Mesothelial cell of epicardium (in vitro differentiated cells): ENCODE measurements at places on chromosomes 16 and 17. TPM values are rescaled to one million over a fixed set of nuclear protein-coding genes. Genes with fewer than 3 reads are reported as not detected.
A peak's percentile ranks its signal among the peaks of the same experiment; 100 is the strongest.

The PRAC1 gene
- total RNA-seq = 14.0 to 16.8 TPM (median 15.2 TPM) in 3 replicates

The HOXB1 gene
- 0.24 to 0.43 TPM (median 0.25 TPM) in 3 replicates for total RNA-seq

The HSD17B2 gene
- 2.7 to 3.1 TPM (median 2.7 TPM) in 3 replicates for total RNA-seq

The RPRML gene
- total RNA-seq = not detected in 3 replicates

- peaks cover 95% of the 10 kb centered on the region for H3K27me3 ChIP-seq
- H3K4me1 ChIP-seq = peaks cover 3% of the 10 kb centered on the region
- H3K27ac ChIP-seq = no peak overlapping the region
- no peak for DNase-seq
Observed at GRCh38 chr16:86517652-86518258, 7.4 kb downstream of the FOXF1 start.

DNA sequence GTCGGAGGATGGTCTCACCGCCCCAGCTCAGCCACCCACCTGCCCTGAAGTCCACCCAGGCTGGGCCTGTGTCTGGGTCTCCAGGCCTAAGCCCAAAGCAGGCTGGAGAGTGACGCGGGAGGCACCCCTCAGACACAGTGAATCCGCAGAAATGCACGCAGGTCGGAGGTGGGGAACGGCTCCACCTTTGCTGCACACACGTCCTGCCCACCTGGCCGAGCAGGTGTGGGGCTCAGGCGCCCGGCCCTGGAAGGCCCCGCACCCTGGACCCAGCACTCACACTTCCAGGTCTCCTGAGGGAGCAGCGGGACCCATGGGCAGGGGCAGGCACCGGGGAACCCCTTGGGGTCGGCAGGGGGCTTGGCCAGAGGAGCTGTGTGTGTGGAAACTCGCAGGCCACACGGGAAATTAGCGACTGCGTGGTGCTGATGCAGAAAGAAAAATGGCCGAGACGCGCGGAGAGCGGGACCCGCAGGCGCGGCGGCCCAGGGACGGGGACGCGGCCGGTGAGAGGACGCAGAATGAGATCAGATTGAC, 10.7 kb downstream of the CYBC1 start:
- DNase-seq = no peak
- H3K36me3 ChIP-seq = peaks cover 5% of the 10 kb centered on the region
- H3K27me3 ChIP-seq = no peaks in the 10 kb centered on the region
- no peak overlapping the region for H3K4me3 ChIP-seq
- no peaks in the 10 kb centered on the region for H3K4me1 ChIP-seq

DNA sequence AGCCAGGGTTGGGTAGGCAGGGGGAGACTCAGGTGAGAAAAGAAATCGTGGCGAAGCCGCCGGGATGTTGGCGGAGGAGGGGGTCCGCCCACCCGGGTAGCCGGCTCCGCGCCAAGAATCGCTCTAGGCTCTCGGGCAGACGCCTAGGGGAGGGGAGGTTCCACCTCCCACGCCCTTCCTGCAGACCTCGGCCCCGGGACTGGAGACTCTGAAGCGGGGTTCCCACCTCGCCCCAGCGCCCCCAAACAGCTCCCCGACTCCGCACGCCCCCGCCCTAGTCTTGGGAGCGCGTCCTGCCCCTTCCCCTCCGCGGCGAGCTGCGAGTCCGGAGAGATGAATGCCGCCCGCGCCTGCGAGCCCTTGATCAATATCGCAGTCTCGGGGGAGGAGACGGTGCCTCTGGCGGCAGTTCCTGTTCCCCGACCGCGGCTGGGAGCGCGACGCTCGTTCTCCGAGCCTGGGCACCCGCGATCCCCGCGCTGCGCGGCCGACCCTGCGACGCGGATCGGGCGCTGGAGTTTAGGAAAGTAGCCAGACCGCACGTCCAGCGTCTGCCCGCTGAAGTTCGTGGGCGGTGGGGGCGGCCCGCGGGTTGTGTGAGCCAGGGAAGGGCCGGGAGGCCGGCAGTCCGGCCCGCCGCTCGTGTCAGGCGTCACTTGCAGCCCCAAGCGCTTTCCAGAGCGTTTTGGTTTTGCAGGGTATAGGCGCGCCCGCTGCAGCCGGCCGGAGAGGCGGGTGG, 790 bp downstream of the CRHR1 start:
- H3K27me3 ChIP-seq = peaks cover 95% of the 10 kb centered on the region
- no peaks in the 10 kb centered on the region for H3K36me3 ChIP-seq
- peak overlapping the region; percentile 64 for H3K4me3 ChIP-seq
- no peak overlapping the region for H3K27ac ChIP-seq
- DNase-seq = no peak

- peak overlapping the region; percentile 63 for H3K27ac ChIP-seq
- H3K4me3 ChIP-seq = no peak overlapping the region
- peaks cover 60% of the 10 kb centered on the region for H3K4me1 ChIP-seq
- DNase-seq = no peak
Observed at GRCh38 chr16:56916571-56917403, 15.2 kb upstream of the HERPUD1 start.

GRCh38 chr17:17156107-17156506, 50.0 kb downstream of the PLD6 start:
- no peak overlapping the region for H3K4me3 ChIP-seq
- H3K27me3 ChIP-seq = no peaks in the 10 kb centered on the region
- no peak for DNase-seq
- peaks cover 32% of the 10 kb centered on the region for H3K36me3 ChIP-seq

GRCh38 chr16:11029948-11030347, 85.6 kb downstream of the CLEC16A start:
- no peak overlapping the region for H3K4me3 ChIP-seq
- no peaks in the 10 kb centered on the region for H3K27me3 ChIP-seq
- DNase-seq = no peak
- H3K36me3 ChIP-seq = peaks cover 79% of the 10 kb centered on the region

GRCh38 chr17:15649861-15650421, 30.4 kb upstream of the FBXW10B start:
- peaks cover 2% of the 10 kb centered on the region for H3K36me3 ChIP-seq
- H3K4me3 ChIP-seq = peak overlapping the region; percentile 71
- no peaks in the 10 kb centered on the region for H3K27me3 ChIP-seq
- peaks cover 60% of the 10 kb centered on the region for H3K4me1 ChIP-seq
- no peak overlapping the region for H3K27ac ChIP-seq

DNA sequence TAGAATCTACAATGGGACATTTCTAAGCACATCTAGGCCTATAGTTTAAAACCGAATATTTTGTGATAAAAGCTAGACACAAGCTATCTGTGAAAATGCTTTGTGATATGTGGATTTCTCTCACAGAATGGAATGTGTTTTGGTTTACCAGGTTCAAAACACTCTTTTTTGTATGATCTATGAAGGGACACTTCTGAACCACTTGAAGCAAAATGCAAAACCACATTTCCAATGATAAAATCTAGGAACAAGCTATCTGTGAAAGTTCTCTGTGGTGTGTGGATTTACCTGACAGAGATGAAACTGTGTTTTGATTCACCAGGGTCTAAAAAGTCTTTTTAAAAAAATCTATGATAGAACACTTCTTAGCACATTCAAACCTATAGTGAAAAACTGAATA, 2192.4 kb downstream of the TP53TG3F start:
- no peaks in the 10 kb centered on the region for H3K4me1 ChIP-seq
- H3K27ac ChIP-seq = no peak overlapping the region
- H3K36me3 ChIP-seq = no peaks in the 10 kb centered on the region
- no peak for DNase-seq

DNA sequence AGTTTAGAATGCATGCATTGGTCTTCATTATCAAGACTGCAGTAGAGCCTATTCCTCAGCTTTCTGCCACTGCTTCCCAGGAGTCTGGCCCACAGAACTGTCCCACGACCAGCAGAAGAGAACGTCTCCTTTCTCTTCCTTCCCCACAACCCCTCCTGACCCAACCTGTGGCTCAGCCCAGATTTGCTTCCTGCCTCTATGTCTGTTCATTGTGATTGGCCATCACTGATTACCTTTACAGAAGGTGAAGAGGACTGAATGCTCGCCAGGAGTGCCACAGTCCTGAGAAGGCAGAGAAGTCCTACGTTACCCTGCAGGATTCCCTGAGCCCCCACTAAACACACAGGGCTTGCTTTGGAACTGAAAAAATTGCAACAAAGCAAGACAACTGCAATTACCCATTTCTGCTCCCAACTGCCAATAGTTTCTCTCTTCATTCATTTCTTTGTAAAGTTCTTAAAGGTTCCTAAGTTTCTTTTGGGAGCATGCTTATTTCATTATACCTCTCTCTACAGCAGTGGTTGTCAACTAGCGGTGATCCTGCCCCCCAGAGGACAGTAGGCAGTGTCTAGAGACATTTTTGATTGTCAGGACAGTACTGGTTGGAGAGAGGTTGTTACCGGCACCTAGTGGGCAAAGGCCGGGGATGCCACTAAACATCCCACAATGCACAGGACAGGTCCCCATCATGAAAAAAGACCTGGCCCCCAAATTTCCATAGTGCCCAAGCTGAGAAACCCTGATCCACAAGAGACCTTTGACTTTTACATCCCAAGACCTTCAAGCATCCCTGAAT, 4.5 kb upstream of the NAT9 start:
- no peaks in the 10 kb centered on the region for H3K27me3 ChIP-seq
- H3K36me3 ChIP-seq = no peaks in the 10 kb centered on the region
- H3K4me3 ChIP-seq = no peak overlapping the region
- DNase-seq = no peak

DNA sequence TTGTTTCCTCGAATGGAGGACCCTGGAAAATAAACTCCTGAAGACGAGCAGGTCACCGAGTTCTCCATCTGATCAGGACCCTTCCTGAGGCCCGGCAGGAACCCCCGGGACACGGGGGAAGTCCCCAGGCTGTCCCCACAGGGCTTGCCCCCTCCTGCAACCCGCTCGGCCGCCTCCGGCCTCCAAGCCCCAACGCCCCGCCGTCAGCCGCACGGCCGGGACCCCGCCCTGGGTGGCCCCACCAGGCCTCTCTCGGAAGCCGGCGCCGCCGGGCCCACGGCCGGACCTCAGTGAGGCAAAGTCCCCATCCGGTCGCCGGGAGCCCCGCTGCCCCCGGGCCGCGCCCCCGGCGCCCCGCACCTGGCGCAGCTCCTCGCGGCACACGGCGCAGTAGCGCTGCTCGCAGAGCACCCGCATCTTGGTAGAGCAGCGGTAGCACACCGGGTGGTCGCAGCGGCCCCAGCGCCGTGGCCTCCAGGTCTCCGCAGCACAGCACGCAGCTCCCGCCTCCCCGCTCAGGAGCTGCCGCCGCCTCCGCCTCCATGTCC, 383 bp downstream of the ZNF598 start:
- no peaks in the 10 kb centered on the region for H3K27me3 ChIP-seq
- peak overlapping the region; percentile 67 for H3K4me3 ChIP-seq
- H3K36me3 ChIP-seq = no peaks in the 10 kb centered on the region
- H3K27ac ChIP-seq = peak overlapping the region; percentile 92

- H3K36me3 ChIP-seq = peaks cover 39% of the 10 kb centered on the region
- H3K27ac ChIP-seq = peak overlapping the region; percentile 97
- H3K4me3 ChIP-seq = peak overlapping the region; percentile 4
- H3K27me3 ChIP-seq = no peaks in the 10 kb centered on the region
Observed at GRCh38 chr17:40168262-40168832, 8.9 kb upstream of the RAPGEFL1 start.

DNA sequence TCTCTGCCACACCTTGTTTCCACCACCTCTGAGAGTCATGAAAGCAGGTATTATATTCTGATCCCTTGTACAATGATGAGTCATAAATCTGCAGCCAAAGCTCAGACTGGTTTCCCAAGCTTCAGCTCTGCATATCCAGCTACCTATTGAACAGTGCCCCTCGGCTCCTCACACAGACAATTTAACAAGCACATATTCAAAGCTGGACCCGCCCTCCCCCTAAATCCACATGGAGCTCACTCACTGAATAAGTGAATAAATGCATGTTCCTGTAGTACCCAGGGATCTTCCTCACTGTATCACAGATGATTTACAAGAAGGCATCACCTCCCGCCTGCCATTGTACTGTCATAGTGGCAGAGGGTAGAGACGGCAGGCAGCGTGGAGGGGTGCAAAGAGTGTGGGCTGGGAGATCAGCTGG, 516.4 kb downstream of the GRIN2A start:
- peaks cover 20% of the 10 kb centered on the region for H3K4me1 ChIP-seq
- H3K27me3 ChIP-seq = peaks cover 5% of the 10 kb centered on the region
- no peaks in the 10 kb centered on the region for H3K36me3 ChIP-seq
- no peak for DNase-seq
- no peak overlapping the region for H3K4me3 ChIP-seq

DNA sequence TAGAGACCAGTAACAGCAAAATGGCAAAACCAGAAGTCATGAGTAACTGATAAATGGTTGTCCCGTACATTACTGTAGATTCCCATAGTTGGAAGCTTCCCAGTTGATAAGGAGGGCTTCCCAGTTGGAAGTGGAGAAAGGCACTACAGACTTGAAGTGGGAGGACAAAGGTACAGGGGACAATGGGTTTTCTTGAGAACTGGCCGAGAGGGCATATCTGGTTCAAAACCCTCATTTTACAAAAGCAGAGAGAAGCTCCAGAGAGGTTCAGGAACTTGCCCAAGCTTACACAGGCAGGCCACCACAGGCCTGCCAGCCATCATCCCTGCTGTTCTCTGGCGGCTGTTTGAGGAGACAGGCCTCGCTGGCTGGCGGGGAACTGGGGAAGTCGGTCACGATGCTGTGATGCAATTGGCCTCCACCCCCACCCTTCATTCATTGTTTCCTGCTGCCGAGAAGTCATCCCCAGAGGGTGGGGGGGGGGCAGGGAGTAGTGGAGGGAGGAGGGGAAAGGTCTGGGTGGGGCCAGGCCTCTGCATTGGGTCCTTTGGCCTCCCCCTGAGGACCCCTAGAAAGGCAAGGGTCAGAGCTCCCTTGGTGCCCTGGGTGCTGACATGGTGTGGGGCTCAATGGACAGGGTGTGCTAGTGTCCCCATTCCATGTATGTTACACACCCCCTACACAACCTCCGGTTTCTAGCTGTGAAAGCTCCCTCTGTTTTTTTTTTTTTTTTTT, 3.0 kb downstream of the UBALD2 start:
- H3K27ac ChIP-seq = peak overlapping the region; percentile 56
- H3K36me3 ChIP-seq = no peaks in the 10 kb centered on the region
- no peak for DNase-seq

DNA sequence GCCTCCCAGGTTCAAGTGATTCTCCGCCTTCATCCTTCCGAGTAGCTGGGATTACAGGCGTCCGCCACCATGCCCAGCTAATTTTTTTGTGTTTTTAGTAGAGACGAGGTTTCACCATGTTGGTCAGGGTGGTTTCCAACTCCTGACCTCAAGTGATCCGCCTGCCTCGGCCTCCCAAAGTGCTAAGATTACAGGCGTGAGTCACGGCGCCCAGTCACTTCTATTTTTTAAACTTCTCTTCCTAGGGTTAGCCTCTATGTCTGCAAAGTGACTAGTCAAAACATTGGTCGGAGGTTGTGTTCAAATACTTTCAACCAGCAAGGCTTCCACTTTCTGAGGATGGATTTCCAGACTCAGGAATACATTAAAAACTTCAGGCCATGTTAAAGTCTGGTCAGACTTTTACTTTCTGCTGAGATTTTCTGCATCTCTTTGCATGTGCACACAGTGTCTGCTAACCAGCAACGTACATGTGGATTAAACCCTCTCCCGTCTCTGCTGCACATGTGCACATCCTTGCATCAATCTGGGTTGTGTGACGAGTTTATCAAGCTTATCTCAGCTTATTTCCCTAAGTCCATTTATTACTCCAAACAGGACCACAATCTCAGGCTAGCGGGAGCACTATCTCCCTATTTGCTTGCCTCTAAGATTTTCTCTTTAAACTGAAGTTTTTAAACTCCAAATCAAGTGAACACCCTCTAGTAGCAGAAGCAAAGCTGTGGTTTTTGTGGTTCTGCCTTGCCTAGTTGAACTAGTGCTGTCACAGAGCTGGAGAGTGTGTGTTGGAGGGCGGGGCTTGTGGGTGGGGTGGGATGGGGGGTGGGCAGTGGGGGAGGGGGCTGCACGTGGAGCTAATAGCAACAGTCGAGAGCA, 525.2 kb upstream of the GOT2 start:
- no peaks in the 10 kb centered on the region for H3K36me3 ChIP-seq
- DNase-seq = no peak
- H3K27ac ChIP-seq = no peak overlapping the region
- H3K4me1 ChIP-seq = no peaks in the 10 kb centered on the region
